NCI-H1105 (cell line): ENCODE measurements at places on chromosomes 3 and 15.

- DNase-seq: no peak
Observed at GRCh38 chr3:181363231-181363630, 348.5 kb upstream of the SOX2 start.

DNA sequence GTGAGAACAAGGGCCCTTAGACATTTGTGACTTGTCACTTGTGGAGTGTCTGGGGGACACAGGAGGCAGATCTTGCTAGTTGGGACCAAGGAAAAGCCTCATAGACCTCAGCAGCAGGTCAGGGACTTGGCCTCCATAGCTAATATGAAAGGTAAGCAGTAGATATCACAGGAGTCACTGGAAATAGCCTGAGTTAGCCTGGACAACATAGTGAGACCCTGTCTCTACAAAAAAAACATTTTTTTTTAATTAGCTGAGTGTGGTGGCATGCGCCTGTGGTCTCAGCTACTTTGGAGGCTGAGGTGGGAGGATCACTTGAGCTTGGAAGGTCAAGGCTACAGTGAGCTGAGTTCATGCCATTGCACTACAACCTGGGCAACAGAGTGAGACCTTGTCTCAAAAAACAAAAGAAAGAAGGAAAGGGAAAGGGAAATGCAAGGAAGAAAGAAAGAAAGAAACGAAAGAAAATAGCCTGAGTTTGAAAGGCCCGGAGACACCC, 37.1 kb upstream of the CLK3 start:
- no peak for DNase-seq

DNA sequence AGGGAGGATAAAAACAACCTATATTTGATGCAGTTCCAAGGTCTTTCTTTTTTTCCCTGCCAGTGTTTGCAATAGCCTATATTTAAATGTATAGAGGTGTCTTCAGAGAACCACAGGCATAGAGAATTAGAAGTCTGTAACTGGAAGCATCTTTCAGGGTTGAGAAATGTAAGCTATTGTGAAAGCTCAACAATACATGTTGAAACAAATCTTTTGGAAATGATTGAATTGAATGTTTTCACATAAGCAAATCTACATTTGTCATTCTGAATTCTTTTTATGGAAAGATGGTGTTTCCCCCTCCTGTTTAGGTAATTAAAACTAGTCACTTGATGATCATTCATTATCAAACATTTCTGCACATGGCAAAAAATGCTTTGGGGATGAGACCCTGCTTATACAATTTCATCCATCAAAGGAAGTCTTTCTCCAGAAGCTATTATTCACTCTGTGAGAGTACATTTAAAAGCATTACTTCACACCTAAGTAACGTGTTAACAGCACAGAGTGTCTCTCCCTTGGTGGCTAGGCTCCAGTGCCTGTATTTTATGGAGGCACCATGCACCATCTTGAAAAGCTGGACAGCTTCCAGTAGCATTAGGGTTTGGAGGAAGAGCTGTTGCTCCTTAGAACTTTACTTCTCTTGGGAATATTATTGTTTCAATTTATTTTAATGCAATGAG, 406.2 kb downstream of the LSAMP start:
- no peak for DNase-seq

- DNase-seq: no peak
Observed at GRCh38 chr15:70098153-70098460, 390 bp upstream of the TLE3 start.

GRCh38 chr15:30940359-30940758, 36.6 kb downstream of the FAN1 start:
- DNase-seq: no peak

DNA sequence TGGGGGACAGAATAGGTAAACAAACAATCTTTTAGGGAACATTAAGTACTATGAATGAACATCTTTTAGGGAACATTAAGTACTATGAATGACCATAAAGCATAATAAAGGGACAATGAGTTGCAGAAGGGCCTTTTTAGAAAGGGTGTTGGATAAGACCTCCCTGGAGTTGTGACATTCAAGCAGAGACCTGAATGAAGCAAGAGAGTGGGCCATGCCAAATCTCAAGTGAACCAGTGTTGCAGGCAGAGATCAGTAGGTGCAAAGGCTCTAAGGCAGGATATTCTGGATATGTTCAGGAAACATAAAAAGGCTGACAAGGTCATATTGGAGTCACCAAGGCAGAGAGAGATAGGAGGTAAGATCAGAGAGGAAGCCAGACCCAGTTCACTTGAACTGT, 29.4 kb upstream of the ZBTB38 start:
- no peak for DNase-seq

DNA sequence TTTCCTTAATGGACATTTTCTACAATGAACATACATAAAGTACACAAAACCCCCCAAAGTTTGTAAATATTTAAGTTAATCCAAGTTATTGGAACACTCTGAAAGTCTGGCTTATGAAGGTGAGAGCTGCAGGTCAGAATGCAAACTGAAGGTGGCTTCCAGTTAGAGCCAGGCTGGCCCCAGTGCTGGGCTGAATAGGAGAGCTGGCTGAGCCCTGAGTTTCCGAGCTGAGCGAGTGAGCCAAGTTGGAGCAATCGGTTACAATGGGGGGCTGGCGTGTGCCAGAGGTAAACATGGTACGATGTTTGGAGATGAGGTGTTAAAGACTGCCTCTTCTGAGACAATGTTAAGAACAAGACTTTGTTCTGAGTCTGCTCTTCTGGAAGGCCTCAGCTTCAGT, 230.8 kb upstream of the MCTP2 start:
- DNase-seq: no peak

DNA sequence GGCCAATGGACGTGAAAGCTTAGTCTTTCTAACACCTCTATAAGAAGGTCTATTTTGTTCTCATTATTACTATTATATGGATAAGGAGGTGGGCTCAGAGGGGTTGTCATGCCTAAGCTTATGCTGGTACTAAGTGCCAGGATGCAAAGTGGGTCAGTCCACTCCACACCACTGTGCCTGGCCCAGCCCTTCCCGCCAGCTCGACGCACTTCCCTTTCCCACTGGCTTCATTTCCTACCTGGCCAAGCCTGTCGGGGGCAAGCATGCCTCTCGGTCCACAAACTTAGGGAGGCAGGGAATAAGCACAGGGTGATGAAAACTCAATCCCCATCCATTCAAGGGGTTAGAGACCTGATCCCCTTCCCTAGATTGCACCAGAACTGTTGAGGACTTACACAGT, 5.9 kb upstream of the SYNM start:
- no peak for DNase-seq

DNA sequence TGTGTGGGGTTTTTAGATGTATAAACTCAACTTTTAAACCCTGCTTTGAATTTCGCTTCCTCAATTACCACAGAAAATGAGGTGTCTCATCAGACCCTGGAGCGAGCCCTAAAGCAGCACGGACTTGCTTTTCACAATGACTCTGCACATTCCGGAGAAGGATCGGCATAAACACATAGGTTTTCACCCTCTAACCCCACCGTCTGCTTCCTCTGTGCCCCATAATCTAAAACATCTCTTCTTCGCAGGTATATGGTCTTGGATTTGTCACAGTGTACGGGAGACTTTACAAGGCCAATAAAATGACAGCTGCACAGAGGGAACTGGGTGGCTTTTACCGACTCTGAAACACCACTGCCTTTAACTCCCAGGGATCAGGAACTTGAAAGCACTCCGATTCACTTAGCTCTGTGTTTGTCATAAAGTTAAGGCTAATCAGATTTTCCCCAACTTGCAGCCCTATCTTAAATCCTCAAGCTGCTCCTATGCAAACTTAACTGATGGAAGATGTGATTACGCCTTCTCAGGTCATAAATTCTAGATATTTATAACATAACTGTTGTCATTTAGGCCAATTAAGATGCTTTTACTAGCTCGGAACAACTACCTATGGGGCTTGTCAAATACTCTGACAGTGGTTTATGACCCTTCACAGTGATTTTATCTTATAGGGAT, 133.4 kb upstream of the WNT5A start:
- DNase-seq: no peak
